HepG2 (cell line): ENCODE measurements at places on chromosomes 3 and 15. TPM values are rescaled to one million over a fixed set of nuclear protein-coding genes. Genes with fewer than 3 reads are reported as not detected.

STAG1 gene
- 25.9 and 37.8 TPM in 2 replicates for total RNA-seq

DLEC1 gene
- not detected in 2 replicates for total RNA-seq

PYGO1 gene
- total RNA-seq, result 1.8 and 2.6 TPM in 2 replicates

RBM5 gene
- total RNA-seq, result 65.0 and 106 TPM in 2 replicates

RTP4 gene
- 0.62 and 0.83 TPM in 2 replicates for total RNA-seq

EPHB1 gene
- 0.07 TPM in 1 of 2 replicates, not detected in the other for total RNA-seq

ACTC1 gene
- total RNA-seq, result not detected in 2 replicates

GRCh38 chr15:52295421-52296001 lies at the start of gene MYO5C:
Gene MYO5C (minus strand): TSS chr15:52295804. CDS start chr15:52295636, 168 bp downstream.
- peaks cover 47% of the 10 kb centered on the region for H3K4me1 ChIP-seq
- H3K4me3 ChIP-seq, result peak within 1 kb of the TSS; percentile 68
- DNase-seq, result peak; percentile 68
- H3K27ac ChIP-seq, result peak within 1 kb of the TSS; percentile 70
- no peaks in the 10 kb centered on the region for H3K27me3 ChIP-seq

GRCh38 chr15:35933531-35933930 lies 387.6 kb upstream of the DPH6 start:
- H3K27me3 ChIP-seq, result no peaks in the 10 kb centered on the region
- no peak overlapping the region for H3K4me3 ChIP-seq
- H3K27ac ChIP-seq, result no peak overlapping the region

DNA sequence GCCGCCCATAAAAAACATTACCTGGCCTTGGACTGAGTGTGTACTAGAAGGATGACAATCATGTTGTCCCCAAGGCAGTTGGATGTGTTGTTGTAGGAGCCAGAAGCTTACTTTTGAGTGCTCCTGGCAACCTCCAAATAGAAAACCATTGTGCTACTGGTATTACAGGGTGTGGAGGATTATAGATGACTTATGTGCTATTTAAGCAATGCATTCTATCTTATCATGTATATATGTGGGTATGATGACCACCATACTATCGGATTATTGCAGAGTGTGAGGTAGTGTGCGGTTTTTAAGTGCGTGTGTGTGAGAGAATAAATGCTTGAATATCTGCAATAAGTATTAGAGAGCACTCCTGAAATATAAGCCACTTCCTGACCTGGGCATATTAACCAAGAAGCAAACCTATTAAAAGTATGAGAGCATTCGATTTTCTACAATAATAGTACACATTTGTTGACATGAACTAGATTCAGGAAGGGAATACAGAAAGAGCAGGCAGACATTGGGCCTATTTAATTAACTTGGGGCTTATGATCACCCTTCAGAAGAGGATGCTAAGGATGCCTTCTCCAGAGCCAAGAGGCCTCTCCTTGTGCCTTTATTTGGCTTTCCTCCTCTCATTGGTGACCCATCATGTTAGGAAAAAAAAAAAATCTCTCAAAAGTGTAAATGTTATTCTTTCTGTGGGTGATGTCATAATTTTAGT lies 11.7 kb upstream of the MBNL1 start:
- no peak for DNase-seq
- H3K4me1 ChIP-seq, result peaks cover 35% of the 10 kb centered on the region
- H3K27ac ChIP-seq, result no peak overlapping the region
- H3K4me3 ChIP-seq, result no peak overlapping the region

DNA sequence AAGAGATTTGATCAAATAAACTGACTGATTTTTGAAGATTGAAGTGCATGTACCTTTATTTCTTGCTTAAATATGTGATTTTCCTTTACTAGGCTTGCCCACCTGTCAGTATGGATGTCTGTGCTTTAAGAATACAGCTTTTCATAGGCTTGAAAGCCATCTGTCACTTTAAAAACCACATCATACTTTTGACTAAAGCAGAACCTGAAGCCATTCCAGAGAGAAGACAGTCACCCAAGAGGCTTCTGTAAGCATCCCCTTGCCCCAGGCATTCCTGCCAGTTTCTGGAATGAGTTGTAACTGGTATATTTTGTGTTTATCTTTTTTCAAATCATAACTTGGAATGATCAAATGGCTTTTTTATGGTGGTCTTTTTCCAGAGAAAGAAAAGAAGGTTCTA lies 24.0 kb downstream of the HPS3 start:
- H3K4me1 ChIP-seq, result no peaks in the 10 kb centered on the region
- no peak overlapping the region for H3K27ac ChIP-seq
- no peak for DNase-seq
- no peaks in the 10 kb centered on the region for H3K27me3 ChIP-seq

GRCh38 chr3:48877671-48878070 lies 21.0 kb downstream of the SLC25A20 start:
- no peak overlapping the region for H3K27ac ChIP-seq
- H3K4me1 ChIP-seq, result peaks cover 25% of the 10 kb centered on the region
- DNase-seq, result no peak
- H3K27me3 ChIP-seq, result no peaks in the 10 kb centered on the region

- no peaks in the 10 kb centered on the region for H3K4me1 ChIP-seq
- H3K27ac ChIP-seq, result no peak overlapping the region
- peaks cover 15% of the 10 kb centered on the region; the same call in 1 of the 3 replicates for H3K36me3 ChIP-seq
Measured at GRCh38 chr3:4841776-4842440, 137.3 kb upstream of the BHLHE40 start.

DNA sequence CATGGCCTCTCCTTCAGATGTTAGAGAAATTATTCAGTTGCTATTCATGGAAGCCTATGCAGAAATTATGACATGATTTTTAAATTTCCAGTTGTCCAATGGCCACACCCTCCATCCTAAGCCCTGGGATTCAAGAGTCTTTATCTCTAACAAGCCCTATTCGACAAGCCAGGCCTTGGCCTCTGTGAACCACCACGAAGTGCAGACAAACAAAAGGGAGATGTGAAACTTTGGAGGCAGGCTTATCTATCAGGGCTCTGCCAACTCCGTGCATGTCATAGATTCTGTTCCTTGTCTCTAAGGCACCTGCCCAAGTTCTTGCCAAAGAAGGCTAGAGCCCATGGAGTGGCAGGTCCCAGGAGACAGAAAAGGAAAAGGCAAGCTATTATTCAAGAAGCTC lies 212.4 kb upstream of the ADAMTS9 start:
- no peak overlapping the region for H3K27ac ChIP-seq
- no peak for DNase-seq
- H3K36me3 ChIP-seq, result no peaks in the 10 kb centered on the region
- H3K27me3 ChIP-seq, result no peaks in the 10 kb centered on the region

DNA sequence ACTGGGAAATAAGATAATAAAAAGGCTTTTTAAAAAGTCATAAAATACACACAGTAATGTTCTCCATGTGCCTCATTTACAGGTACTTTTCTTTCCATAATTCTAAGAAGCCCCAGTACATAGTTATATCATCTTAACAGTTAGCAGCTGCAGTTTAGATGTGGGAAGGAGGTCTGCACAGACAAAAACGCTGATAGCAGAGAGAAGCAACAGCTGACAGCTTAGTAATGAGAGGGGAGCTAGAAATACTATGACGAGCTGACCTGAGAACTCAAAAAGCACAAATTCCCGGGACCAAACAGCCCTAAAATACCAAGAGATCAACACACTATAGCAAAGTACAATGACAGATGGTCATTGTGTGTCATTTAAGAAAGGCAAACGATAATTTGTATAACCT lies 36.7 kb upstream of the ARHGEF3 start:
- no peaks in the 10 kb centered on the region for H3K27me3 ChIP-seq
- no peaks in the 10 kb centered on the region for H3K36me3 ChIP-seq
- no peak for DNase-seq
- peaks cover 44% of the 10 kb centered on the region for H3K4me1 ChIP-seq

DNA sequence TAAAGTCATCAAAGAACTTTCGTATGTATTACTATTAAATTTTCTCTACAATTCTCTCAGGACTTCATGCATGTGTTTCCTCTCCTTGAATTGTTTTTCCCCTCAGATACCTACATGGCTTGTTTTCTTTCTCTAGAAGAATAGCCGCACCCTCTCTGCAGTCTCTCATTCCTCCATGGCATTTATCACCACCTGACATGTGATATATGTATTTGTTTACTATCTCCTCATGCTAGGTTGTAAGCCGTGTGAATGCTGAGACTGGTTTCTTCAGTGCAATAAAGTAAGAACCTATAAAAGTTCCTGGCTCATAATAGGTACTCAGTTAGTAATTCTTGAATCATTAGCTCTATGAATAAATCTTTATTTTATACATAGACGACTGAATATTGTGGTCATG lies 149.2 kb downstream of the CNTN4 start:
- no peak for DNase-seq
- H3K4me1 ChIP-seq, result no peaks in the 10 kb centered on the region
- H3K27me3 ChIP-seq, result no peaks in the 10 kb centered on the region
- H3K36me3 ChIP-seq, result no peaks in the 10 kb centered on the region

DNA sequence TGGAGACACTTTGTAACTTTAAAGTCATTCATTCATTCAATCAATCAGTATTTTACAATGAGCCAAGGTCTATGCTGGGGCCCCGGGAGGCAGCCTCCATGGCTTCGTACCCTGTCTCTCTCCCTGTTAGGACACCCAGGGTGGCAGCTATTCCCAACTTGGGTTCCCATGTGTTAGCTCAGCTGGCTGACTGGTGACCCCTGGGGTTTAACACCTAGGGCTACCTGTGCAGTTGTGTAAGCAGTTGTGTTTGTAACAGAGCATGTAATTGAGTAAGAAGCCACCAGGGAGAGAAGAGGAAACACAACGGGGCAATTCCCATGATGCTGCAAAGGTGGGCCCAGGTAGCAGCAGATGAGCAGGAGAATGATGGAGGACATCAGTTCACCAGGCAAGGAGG lies 132.4 kb downstream of the ADAMTS9 start:
- H3K4me1 ChIP-seq, result peaks cover 10% of the 10 kb centered on the region; the same call in 1 of the 2 replicates
- no peaks in the 10 kb centered on the region for H3K36me3 ChIP-seq
- H3K4me3 ChIP-seq, result no peak overlapping the region
- no peaks in the 10 kb centered on the region; the same call in 1 of the 2 replicates for H3K27me3 ChIP-seq
- no peak overlapping the region for H3K27ac ChIP-seq

- H3K36me3 ChIP-seq, result no peaks in the 10 kb centered on the region
- no peaks in the 10 kb centered on the region for H3K4me1 ChIP-seq
- no peak for DNase-seq
- H3K4me3 ChIP-seq, result no peak overlapping the region
Measured at GRCh38 chr3:95654570-95655362, 1159.6 kb upstream of the EPHA6 start.

GRCh38 chr3:149670742-149671492 lies 13.1 kb upstream of the WWTR1 start:
- peak overlapping the region; percentile 52 for H3K27ac ChIP-seq
- peak overlapping the region; percentile 71 for H3K4me3 ChIP-seq
- no peaks in the 10 kb centered on the region for H3K27me3 ChIP-seq
- peak; percentile 47 for DNase-seq
- peaks cover 25% of the 10 kb centered on the region for H3K4me1 ChIP-seq

DNA sequence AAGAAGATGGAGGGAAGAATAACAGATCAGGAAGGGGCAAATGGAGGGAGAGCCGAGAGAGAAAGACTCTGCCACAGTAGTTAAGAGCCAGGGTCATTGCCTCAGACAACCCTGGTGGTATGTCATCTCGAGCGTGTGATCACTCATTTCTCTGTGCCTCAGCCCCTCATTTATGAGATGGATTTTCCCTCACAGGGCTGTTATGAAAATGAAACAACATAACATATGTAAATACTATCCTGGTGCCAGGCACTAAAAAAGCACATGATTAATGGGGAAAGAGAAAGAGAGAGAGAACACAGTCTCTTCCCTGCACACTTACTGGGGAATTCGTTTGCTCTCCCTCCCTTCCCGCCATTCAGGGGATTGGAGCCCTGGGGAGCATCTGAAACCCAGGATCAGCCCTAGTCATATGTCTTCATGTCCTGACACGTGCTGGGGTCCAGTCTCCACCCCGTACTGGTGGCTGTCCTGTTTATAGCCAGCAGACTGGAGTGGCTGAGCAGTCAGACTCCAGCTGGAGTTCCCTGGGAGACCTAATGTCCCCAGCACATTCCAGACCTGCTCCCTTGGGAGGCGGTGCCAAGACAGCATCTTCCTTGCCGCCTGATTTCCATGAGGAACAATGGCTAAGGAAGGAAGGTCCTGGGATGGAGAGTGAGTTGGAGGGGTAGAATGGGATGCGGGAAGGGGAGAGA lies 14.7 kb upstream of the AMOTL2 start:
- no peaks in the 10 kb centered on the region for H3K4me1 ChIP-seq
- H3K27me3 ChIP-seq, result peaks cover 33% of the 10 kb centered on the region
- no peak for DNase-seq
- H3K36me3 ChIP-seq, result no peaks in the 10 kb centered on the region

- no peak for DNase-seq
- peaks cover 1% of the 10 kb centered on the region; the same call in 1 of the 2 replicates for H3K4me1 ChIP-seq
- no peak overlapping the region for H3K4me3 ChIP-seq
- no peaks in the 10 kb centered on the region for H3K27me3 ChIP-seq
- no peak overlapping the region for H3K27ac ChIP-seq
Measured at GRCh38 chr15:78937132-78937739, 7.6 kb downstream of the CTSH start.

DNA sequence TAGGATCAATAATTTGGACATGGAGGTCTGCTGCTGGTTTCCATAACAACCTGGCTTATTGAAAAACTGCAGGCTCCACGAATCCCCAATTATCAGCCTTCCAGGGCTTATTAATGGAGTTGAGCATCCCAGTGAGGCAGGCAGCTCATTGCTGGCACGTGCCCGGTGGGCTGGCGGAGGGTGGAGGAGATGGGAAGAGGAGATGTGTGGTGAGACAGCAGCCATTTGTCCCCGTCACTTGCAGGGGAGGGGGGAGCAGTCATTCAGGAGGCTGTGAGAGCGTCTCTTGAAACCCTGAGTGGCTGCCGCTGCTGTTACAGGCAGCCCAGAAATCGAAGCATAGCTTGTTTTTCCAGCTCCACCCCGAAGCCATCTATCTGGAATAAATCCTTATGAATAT lies 70.6 kb downstream of the GAP43 start:
- H3K4me1 ChIP-seq, result no peaks in the 10 kb centered on the region
- no peak overlapping the region for H3K27ac ChIP-seq
- DNase-seq, result no peak
- no peaks in the 10 kb centered on the region for H3K36me3 ChIP-seq
- no peaks in the 10 kb centered on the region for H3K27me3 ChIP-seq

DNA sequence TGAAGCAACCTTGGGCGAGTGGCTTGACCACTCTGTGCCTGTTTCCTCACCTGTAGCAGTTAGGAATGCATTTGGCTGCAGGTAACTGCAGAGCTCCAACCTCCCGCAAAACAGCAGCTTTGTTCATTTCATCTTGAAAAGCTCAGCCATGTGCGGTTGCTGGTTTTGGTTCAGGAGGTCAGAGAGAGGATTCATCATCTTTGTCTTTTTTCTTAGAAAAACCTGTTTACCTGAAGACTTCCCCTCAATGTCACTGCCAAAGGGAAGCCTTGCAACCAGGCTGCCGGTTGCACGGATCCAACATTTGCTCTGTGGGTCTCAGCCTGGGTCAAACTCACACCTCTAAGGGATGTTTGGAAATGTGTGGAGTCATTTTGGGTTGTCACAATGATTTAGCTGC lies 16.4 kb upstream of the FURIN start:
- no peak for DNase-seq
- H3K4me3 ChIP-seq, result no peak overlapping the region
- no peaks in the 10 kb centered on the region for H3K36me3 ChIP-seq
